ENCODE measurements at places on chromosomes 16 and 17.

- no peak for DNase-seq
Measured at GRCh38 chr17:43701318-43701743, 39.6 kb upstream of the MEOX1 start.

GRCh38 chr16:65579050-65579449, 457.2 kb upstream of the CDH11 start:
- no peak for DNase-seq

- DNase-seq: no peak
Measured at GRCh38 chr17:13635951-13636350, 34.2 kb upstream of the HS3ST3A1 start.

DNA sequence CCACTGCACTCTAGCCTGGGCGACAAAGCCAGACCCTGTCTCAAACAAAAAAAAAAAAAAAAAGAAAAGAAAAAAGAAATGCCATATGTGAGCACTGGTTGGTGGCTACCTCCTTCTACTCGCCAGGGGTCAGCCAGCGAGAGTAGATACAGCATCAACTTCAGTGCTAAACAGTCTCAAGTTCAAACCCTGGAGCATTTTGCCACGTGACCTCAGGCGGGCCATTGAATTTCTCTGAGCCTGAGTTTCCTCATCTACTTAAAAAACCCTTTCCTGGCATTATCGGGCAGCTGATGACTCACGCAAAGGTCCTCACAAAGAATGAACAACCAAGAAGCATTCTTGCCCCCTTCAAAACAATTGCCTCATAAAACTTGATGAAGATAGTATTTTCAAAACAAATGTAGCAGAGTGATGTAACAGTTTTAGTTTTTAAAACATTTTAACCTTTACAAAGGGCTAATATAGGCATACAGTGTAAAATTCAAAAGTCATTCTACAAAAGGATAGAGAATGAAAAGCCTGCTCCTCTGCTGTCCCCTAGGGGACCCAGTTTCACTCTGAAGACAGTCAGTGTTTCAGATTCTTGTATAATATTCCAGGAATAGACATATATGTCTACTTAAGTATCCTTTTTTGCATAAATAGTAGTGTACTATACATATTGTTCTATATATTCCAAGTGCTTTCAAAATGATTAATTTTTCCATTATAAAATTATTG, 28.4 kb downstream of the DNAH2 start:
- no peak for DNase-seq

DNA sequence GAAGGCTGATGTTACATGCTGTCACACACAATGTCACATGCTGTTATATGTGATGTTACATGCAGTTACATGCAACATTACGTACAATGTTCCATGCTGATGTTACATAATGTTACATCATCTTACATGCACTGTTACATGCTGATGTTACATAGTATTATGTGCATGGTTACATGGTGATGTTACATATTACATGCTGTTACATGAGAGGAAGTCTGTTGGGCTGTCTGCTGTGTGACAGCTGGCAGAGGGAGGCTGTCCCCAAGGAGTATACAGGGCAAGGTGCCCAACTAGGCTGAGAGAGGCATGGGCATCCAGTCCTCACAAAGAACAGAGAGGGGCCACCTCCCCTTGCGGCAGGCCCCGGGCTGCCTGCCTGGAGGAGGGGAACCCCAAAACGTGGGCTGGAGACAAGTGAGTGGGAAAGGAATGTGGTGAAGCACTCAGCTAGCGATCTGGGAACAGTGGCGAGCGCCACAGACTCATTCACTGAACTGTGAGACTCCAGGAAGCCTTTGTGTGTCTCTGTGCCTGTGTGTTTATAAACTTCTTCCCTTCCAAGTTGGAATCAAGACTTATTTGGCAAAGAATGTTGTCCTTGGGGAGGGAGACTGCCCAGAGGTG, 30.6 kb downstream of the TMEM92 start:
- no peak for DNase-seq

- DNase-seq: no peak
Measured at GRCh38 chr16:79439901-79440300, 160.6 kb downstream of the MAF start.

DNA sequence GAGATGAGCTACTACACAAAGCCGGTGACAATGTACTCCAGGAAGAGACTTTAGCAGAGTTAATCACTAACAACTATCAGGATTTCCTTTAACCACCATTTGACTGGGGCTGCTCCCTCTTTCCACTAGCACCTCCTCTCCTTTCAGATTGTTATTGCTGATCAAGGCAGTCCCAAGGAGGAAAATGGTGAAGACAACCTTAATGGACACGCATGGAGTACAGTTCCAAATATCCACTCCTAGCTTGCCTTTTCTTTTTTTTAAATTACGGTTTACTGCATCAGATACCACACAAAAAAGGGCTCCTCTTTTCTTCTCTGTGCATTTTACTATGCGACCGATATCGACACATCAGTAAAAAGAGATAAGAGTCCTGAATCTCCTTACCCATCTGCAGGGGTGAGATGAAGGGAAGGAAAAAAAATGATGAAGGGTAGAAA, 30.9 kb downstream of the FAM222B start:
- no peak for DNase-seq

DNA sequence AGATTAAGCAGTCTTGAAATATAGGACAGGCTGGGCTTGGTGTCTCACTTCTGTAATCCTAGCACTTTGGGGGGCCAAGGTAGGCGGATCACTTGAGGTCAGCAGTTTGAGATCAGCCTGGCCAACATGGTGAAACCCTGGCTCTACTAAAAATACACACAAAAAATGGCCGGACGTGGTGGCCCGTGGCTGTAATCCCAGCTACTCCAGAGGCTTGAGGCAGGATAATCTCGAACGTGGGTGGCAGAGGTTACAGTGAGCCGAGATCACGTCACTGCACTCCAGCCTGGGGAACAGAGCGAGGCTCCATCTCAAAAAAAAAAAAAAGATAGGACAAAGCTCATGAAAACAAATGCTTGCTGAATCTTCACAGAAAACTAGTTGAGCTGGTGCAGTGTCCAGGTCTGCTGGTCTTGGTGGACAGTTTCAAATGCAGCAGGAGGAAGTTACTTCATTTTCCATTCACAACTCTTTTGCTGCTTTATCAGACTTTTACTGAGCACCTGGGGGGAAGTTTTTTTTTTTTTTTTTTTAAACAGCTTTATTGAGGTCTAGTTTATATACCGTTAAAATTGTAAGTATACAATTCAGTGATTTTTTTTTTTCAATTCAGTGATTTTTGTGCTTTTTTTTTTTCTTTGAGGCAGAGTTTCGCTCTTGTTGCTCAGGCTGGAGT, 45.2 kb downstream of the SNX29 start:
- no peak for DNase-seq

DNA sequence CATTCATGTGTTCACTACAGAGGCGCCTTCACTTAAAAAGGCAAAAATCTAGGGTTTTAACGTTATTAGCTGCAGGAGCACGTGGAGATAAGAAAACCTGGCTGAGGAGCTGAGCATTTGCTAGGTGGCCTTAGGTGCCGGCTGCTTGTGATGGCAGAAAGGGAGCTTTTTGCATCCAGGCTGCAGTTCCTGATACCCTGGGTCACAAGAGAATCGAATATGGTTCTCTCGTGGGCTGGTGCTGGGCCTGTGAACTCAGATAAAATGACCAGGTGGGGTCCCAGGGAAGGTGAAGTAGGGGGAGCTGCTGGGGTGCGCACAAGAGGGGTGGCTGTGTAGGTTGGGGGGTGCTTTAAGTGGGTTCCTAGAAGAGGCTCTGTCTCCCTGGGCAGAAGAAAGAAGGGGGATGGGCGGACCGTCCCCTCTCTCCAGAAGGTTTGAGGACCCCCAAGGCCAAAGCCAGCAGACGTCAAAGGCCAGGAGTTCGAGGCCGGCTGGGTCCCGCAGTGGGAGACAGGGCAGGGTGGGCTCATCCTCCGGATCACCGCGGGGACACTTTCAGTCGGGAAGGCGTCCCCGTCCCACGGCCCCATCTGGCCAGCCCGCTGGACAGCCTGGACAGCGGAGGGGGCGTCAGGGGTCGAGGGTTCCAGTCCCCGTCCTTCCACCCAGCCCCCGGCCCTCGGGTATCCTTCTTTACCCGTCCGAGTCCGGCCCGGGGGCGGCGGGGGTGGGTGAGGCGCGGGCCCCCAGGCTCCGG, 740 bp upstream of the CMIP start:
- DNase-seq: no peak

DNA sequence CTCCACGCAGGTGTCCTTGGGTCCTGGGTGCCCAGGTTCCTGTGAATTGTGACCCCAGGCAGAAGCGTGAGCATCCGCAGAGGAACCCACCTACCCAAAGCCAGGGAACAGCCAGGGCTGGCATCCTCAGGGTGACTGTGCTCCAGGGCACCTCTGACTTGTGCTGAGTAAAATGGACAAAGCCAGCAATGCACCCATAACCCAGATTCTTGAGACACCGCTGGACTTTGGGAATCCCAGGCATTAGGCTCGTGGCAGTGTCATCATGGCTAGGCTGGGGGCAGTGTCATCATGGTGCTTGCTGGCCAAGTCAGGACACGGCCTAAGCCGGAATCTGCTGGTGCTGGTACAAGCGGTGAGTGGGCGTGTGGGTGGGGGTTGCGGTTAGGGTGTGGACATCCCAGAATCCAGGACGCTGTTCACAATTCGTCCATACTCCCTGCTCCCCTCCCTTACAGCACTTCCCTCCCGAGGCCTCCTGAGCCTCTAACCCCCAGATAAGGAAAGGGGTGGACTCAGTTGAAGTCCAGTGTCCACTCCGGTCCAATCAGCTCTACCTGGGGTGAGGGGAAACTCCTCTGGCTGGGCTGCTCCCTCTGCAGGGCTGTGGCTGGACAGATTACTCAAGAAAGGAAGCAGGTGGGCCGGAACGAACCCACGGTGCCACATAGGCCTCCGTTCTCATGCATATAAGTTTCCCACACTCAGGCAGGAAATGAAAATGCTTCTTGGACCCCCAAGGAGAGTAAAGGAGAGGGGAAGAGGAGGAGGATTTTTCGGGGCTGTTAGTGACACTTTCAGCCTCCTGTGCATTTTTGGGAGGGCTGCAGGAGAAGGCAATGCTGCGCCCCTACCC, 138.9 kb downstream of the SEC14L1 start:
- DNase-seq: no peak

- DNase-seq: no peak
Measured at GRCh38 chr17:32596628-32597027, 109.8 kb downstream of the CDK5R1 start.

DNA sequence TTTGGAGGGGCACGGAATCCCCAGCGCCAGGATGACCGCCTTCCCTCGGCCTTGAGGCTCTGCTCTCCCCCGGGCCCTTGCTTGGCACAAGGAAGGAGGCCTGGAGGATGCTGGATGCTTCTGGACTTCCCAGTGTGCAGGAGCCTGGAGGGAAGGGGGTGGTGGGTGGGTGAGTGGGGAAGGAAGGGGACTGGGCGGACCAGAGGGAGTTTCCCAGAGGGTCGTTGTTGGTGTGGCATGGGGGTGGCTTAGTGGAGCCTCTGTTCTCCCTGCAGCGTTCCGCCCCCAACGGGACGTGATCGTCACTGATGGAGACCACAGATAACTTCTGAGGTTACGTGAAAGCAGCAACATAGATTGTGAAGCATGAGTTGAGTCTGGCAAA, 140.0 kb downstream of the IRF8 start:
- no peak for DNase-seq

GRCh38 chr17:21046216-21046615, 3.4 kb upstream of the USP22 start:
- no peak for DNase-seq

DNA sequence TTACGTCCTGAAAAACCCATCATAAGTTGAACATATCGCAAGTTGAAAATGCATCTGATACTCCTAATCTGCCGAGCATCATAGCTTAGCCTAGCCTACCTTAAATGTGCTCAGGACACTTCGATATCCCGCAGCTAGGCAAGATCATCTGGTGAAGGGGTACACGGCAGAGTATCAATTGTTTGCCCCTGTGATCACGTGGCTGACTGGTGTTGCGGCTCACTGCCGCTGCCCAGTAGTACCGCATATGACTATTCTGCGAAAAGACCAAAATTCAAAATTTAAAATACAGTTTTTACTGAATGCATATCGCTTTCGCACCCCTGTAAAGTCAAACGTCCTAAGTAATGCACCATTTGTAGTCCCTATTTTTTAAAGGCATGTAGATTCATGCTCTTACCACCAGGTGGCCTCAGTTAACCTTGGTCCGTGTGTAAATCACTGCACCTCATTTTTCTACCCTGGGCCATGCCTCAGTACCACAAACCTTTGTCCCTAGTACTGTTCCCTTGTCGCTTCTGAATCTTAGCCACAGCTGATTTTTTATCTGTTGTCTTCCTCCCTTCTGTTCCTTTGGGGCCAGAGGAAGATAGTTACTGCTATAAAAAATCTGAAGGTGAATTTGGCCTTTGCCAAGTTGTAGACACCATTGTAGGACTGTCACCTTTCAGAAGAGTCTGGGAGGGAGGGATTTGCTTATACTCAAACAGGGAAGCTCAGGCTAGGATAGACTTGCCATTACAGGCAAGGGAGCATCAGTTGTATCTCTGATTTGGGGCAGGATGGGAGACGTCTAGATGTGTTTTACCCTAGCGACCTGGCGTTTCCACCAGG, 34.4 kb downstream of the WWP2 start:
- DNase-seq: peak; percentile 38

DNA sequence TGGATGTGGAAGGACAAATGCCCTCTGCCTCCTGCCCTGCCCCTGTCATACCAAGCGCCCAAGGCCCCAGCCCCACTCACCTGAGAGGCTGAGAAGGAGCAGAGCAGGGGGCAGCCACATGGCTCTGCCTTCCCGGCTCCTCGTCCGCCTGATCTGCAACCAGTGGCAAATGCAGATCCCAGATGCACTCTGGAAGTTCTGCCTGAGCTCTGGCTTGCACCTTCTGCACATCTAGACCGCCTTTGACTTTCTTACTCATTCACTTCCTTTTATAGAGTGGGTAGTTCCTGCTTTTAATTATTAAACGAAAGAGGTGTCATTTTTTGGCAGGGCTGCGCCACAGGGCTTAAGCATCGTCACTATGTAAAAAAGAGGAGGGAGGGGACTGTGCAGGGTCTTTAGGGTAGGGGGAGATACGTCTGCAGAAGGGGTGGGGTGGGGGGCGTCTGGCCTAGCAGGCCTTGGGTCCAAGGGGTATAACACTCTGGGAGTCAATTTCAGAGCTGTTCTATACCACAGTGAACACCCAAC, at the start of gene CD300LB:
CD300LB (minus strand) TSS at position 245 of the 531 bp plus-strand sequence; CDS start at position 120, 125 bp downstream.
- DNase-seq: no peak

DNA sequence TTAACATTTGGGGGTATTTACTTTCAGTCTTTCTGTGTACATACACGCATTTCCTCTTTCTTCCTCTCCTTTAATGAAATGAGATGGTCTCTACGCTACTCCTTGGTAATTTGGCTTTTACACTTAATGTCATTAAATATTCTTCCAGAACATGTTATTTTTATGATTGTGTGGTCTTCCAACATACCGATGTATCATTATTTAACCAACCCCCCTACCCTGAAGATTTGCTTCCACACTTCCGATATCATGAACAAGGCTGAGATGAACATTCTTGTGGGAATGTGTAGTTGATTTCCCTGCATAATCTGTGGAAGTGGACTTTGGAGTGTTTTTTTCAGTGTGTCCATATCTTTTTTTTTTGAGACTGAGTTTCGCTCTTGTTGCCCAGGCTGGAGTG, 2.3 kb upstream of the PGS1 start:
- DNase-seq: no peak

- DNase-seq: no peak
Measured at GRCh38 chr17:17493249-17493985, 2.8 kb downstream of the RASD1 start.
